Activated CD4-positive, alpha-beta memory T cell treated with anti-CD3 and anti-CD28 coated beads, Interleukin-2, amount 10 ng/mL, durations not matched to agents 7 days and 5 days (primary cell): ENCODE measurements at places on chromosomes 12 and 14.

GRCh38 chr12:47360771-47361388 is 281.1 kb upstream of the AMIGO2 start:
- no peaks in the 10 kb centered on the region for H3K27me3 ChIP-seq
- H3K27ac ChIP-seq: peak overlapping the region; percentile 100
- H3K36me3 ChIP-seq: peaks cover 15% of the 10 kb centered on the region

- H3K36me3 ChIP-seq: no peaks in the 10 kb centered on the region
- H3K4me3 ChIP-seq: no peak overlapping the region
- peaks cover 10% of the 10 kb centered on the region for H3K27me3 ChIP-seq
- no peak overlapping the region for H3K27ac ChIP-seq
- DNase-seq: peak; percentile 15
Observed at GRCh38 chr14:105865904-105866840, 339.8 kb downstream of the TMEM121 start.

DNA sequence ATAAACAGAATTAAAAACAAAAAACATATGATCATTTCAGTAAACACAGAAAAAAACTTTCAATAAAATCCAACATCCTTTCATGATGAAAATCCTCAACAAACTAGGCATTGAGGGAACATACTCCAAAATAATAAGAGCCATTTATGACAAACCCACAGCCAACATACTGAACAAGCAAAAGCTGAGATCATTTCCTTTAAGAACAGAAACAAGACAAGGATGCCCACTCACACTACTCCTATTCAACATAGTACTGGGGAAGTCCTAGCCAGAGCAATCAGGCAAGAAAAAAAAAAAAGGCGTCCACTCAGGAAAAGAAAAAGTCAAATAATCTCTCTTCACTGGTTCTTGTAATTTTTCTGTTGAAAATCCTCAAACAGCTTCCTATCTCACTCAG is 30.1 kb downstream of the MRPL42 start:
- no peak for DNase-seq
- H3K4me3 ChIP-seq: no peak overlapping the region
- peaks cover 41% of the 10 kb centered on the region for H3K36me3 ChIP-seq
- no peaks in the 10 kb centered on the region for H3K27me3 ChIP-seq
- H3K27ac ChIP-seq: no peak overlapping the region

DNA sequence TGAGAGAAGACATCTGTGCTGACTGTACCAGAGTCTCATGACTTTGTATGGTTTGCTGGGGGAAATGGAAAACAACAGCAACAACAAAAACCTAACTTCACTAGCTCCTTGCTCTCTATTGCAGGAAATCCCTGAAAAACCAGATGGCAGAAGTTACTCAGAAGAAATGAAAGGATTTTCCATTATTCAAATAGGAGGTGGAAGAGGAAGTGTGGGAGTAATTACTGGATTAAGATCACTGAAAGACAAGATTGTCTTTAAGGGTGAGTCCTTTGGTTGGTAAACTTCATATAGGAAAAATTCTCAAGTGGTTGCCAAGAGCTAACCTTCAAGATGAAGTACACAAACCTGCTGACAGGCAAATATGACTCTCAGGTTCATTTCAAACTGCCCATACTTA is 391.9 kb upstream of the ATP2B1 start:
- H3K27ac ChIP-seq: no peak overlapping the region
- no peak overlapping the region for H3K4me3 ChIP-seq
- no peaks in the 10 kb centered on the region for H3K36me3 ChIP-seq
- H3K4me1 ChIP-seq: peaks cover 13% of the 10 kb centered on the region
- H3K27me3 ChIP-seq: peaks cover 2% of the 10 kb centered on the region

DNA sequence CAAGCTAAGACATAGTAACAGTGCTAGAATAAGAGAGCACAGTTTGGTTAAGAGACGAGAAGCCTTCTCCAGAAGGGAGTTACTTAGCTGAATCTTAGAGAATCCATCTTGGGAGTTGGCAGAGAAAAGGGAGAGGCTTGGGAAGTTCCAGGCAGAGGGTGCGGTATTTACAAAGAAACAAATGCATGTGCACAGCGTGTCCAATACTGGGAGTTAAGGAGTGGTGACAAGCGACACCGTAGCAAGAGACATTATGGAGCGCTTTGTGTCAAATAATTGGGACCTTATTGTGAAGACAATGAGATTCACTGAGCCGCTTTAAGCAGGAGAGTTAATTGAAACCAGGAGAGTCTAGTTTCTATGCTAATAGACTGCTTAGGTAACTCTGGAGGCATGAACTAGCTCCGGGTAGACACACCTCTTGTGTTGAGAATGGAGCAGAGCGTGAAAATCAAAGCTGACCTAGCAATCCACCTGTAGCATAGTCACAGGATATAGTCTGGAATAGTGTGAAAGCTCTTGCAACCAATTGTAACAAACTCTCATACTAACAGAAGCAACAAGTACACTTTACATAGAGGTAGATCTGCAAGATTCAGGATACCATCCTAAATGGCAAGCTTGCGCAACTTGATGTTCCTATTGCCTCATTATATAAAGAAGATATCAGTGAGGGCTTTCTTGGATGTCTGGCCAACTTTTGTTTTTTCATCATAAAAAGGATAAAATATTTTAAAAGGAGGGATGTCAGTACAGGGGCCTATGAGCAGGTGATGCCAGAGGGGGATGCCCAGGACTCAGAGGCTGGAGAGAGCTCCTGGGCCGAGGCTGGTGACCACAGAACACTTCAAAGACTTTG is 5.3 kb downstream of the ALDH1L2 start:
- H3K36me3 ChIP-seq: no peaks in the 10 kb centered on the region
- no peak overlapping the region for H3K4me3 ChIP-seq
- DNase-seq: no peak
- peaks cover 5% of the 10 kb centered on the region for H3K4me1 ChIP-seq
- peaks cover 31% of the 10 kb centered on the region for H3K27me3 ChIP-seq

DNA sequence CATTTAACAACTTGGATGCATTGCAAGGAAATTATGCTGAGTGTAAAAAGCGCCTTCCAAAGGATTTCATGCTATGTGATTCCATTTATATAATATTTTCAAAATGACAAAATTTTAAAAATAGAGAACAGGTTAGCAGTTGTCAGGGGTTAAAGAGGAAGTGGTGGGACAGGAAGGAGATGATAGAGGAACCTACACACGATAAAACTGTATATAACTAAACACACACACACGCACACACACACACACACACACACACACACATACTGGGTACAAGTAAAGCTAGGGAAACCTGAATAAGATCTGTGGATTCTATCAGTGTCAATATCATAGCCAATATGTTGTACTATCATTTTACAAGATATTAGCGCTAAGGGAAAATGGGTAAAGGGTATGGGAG is 17.2 kb downstream of the TTC9 start:
- DNase-seq: no peak
- peak overlapping the region; percentile 71 for H3K27ac ChIP-seq
- H3K36me3 ChIP-seq: peaks cover 36% of the 10 kb centered on the region
- H3K4me1 ChIP-seq: peaks cover 88% of the 10 kb centered on the region
- H3K4me3 ChIP-seq: no peak overlapping the region

GRCh38 chr12:111412007-111412829 is 6.5 kb downstream of the SH2B3 start:
- H3K4me3 ChIP-seq: no peak overlapping the region
- peaks cover 17% of the 10 kb centered on the region for H3K36me3 ChIP-seq
- DNase-seq: no peak
- no peaks in the 10 kb centered on the region for H3K27me3 ChIP-seq
- H3K27ac ChIP-seq: peak overlapping the region; percentile 72

DNA sequence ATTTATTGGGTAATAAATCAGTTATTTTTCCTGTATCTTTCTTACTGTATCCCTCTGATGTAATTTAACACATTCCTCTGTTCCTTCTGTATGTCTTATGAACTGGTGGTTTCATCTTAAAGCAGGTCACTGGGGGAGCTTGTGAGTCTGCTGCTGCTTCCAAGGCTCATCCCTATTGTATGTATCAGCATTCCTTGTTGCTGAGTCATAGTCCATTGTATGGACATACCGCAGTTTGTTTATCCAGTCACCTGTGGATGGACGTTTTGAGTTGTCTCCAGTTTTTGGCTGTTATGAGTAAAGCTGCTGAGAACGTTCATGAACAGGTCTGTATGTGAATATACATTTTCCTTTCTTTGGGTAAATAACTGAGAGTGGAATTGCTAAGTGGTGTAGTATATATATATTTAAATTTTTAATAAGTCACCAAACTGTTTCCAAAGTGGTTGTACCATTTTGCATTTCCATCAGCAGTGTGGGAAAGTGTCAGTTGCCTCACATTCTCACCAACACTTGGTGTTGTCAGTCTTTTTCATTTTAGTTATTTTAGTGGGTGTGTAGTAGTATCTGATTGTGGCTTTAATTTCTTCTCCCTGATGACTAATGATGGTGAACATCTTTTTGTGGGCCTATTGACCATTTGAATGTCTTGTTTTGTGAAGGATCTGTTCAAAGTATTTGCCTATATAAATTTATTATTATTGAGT is 82.7 kb downstream of the BEGAIN start:
- peaks cover 2% of the 10 kb centered on the region for H3K4me1 ChIP-seq
- H3K4me3 ChIP-seq: no peak overlapping the region
- no peak overlapping the region for H3K27ac ChIP-seq
- H3K27me3 ChIP-seq: peaks cover 2% of the 10 kb centered on the region

DNA sequence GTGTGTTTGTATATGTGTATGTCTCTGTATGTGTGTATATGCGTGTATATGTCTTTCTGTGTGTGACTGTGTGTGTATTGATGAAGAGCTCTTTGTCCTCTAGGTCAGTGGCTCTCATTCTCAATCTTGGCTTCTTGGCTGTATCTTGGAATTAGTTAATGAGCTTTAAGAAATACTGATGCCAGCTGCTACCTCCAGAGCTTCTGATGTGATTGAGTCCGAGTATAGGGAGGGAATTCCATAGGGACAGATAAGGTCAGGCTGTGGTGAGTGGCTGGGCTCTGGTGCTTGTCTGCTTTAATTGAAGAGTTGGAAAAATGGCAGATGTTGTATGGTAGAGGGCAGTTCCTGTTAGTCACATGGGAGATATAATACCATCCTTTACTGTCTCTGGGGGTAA is 140.1 kb downstream of the C12orf75 start:
- no peak overlapping the region for H3K27ac ChIP-seq
- H3K4me3 ChIP-seq: no peak overlapping the region
- DNase-seq: no peak

DNA sequence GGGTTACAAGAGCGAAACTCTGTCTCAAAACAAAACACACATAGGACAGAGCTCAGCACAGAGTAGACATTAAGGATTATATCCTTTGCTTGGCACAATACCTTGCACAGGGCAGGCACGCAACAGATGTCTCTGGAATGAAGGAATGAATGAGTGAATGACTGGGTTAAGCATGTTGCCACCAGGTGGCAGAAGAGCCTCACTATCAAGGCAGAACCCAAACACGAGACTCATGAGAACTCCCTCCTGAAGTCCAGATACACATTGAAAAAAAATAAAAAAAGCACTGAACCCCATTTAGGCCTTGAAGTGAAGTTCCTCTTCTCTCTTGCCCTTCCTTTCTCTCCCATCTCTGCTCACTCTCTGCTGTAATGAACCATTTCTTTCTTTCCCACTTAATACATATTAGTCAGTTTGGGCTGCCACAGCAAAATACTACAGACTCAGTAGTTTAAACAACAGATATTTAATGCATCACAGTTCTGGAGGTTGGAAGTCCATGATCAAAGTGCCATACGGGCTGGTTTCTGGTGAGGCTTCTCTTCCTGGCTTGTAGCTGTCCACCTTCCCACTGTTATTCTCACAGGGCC is 26.6 kb upstream of the LTA4H start:
- no peak overlapping the region for H3K27ac ChIP-seq
- DNase-seq: peak; percentile 83
- no peaks in the 10 kb centered on the region for H3K36me3 ChIP-seq
- H3K27me3 ChIP-seq: no peaks in the 10 kb centered on the region
